GM12892 (cell line): ENCODE measurements at places on chromosomes 7 and 10.

DNA sequence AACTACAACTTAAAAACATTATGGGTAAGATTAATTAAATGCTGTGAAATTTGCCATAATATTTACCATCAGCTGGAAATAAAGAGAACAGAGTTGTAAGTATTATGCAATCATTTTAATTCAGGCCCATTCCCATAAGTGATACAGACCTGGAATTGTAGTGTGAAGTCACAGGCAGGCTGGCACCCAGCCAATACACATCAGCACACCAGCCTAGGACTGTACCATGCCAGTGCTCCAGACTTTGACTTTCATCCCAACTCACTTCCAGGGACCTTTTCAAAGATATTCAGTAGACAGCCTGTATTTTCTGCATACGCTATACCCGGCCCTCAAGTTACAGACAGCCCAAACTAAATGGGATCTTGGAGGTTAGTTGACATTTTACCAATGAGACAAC, 143.3 kb downstream of the TES start:
- DNase-seq: no peak

- no peak for DNase-seq
These were observed 324.4 kb downstream of the HGF start for GRCh38 chr7:81445462-81445861.

DNA sequence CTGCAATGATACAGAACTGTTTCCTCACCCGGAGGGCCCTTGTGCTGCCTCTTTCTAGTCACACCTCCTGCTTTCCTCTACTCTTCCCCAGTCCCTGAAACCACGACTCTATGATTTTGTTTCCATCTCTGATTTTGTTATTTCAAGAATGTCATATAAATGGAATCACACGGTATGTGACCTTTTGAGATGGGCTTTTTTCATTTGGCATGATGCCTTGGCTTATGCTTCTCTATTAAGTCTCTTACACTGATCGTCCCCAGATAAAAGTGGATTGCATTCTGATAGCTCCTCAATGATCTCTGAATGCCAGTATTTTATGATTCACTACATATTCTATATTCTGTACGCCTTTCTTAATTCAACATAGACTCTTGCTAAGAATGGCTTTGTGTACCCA, 78.2 kb downstream of the GALNT11 start:
- DNase-seq: no peak

DNA sequence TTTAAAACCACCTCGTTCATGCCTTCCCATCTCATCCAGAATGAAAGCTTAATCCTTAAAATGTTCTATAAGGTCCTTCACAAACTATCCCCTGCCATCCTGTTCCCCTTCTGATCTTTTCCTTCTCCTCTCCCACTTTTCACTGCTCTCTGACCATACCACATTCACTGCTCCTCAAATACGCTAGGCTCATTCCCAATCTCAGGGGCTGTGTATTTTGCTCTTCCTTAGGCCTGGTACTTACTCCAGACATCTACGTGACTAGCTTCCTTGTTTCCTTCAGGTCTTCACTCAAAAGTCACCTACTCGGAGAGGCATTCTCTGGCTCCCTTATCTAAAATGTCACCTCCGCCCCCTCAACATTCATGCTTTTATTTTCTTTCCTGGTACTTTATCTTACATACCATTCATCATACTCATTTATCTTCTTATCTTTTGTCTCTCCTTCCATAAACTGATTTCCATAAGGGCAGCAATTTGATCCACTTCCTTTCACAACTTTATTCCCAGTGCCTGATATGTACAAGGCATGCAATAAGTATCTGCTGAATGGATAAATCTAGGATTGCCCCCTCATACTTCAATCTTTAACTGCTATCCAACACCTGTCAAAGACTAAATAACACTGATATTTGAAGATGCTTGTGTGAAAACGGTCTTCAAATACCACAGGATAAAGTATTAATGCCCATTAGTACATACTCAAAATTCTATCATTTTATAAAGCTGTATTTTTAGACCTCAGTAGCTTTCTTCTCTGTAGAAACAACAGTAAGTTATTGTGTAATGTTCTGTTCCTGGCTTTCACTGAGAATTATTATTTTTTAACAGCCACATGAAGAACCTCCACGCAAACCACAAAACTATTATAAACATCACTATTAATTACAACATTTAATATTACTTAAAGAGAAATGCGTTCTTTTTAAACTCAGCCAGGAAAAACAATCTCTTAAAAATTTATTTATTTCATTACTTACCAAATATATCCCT, 27.0 kb downstream of the JMJD1C start:
- no peak for DNase-seq

GRCh38 chr10:116113721-116114501, 159.1 kb downstream of the GFRA1 start:
- no peak for DNase-seq
